Right kidney (tissue), 9 donors: ENCODE measurements at places on chromosomes 3 and 15.

DNA sequence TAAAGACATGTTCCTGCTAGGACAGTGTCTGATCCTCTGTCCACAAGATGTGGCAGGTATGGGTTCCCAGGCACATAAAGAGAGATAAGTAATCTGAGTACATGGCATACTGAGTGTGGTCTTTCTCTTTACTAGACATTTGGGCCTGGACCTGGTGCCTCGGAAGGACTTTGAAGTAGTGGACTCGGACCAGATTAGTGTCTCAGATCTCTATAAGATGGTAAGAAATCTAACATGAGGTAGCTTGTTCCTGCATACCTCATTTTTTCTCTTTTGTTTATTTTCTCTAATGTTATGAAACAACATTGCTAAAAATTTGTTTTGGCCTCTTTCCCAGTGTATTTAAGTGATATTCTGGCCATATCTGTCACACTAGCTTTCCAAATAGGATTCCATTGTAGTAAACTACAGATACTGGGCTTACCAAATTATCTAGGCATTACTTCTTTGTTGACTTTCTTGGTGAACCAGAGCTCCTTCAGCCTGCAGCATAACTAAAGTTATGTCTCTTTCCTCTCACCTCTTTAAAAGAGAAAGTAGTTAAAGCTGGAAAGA lies 309.8 kb upstream of the MANF start:
- no peak for DNase-seq

DNA sequence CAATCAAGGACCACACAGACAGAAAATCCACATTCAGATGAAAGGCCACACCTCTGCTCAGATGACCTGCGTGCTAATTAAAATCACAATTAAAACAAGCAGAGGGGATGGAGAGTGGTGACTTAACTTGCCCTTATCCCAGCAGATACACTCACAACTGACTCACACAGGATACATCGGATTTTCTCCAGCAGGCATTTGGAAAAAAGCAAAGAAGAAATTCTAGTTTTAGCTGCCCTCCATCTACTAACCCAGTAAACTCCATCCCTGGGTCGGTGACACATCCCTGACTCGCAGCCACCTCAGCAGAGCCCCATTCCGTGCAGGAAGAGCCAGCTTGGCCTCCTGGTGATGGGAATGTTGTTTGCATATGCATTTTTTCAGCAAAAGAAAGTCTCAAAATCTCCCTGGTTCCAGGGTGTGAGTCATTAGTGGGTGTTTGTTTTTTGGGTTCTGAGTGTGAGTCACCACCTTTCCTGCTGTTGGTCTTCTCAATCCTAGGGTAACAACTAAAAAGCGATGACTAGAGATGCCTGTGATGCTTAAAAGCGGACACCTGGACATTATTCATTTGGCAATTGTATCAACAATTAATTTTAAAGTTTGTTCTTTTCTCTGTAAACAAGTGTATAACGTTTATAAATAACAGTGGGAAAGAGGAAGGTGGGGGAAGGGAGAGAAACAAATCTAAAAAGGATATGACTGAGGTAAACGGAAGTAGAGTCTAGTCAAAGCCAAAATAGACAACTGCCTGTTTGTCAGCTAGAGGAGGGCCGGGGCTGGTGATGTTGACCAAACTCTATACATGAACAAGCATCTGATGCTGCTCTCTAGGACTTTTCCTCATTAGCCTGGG lies 49.8 kb upstream of the SLC4A7 start:
- DNase-seq = no peak

DNA sequence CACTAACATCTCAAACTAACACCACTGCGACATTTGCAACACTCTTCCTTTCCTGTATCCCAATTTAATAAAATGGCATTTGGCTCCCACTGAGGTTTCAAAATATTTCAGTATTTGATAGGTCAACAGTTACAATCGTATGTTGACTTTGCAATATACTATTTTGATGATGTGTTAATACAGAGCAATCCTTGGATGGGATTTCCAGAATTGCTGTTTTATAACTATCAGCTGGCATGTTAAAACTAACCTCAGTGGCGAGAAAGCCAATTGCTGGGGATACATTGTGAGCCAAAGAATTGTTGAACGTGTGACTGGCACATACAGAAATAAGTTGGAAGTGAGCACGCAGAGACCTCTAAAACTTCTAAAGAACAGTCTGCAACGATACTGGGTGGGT lies 226.1 kb upstream of the LYSMD4 start:
- DNase-seq = no peak

DNA sequence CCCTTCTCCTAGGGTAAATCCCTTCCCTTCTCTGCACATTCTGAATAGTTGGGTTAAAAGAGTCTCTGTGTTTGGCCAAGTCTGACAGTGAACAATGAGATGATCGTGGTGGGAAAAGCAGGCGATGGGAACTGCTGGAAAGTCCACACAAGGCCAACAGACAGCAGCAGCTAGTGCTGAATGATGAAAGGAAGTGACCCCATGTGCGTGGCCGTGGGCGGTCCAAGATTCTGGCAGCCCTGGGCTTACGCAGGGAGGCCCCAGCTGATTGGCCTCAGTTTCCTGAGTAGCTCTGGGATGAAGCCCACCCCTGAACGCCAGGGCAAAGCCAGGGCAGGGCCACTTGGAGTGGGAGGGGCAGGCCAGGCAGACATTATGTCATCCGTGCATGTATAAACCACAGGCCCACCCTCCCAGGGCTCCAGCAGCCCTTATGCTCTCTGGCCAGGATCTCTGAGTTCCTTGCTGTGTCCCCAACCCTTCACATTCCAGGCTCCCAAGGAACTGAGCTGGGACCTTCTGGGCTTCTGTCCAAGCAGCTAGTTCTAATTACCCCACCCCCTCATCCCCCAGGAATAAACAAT lies 57.8 kb downstream of the CDC25A start:
- peak; percentile 68 for DNase-seq

DNA sequence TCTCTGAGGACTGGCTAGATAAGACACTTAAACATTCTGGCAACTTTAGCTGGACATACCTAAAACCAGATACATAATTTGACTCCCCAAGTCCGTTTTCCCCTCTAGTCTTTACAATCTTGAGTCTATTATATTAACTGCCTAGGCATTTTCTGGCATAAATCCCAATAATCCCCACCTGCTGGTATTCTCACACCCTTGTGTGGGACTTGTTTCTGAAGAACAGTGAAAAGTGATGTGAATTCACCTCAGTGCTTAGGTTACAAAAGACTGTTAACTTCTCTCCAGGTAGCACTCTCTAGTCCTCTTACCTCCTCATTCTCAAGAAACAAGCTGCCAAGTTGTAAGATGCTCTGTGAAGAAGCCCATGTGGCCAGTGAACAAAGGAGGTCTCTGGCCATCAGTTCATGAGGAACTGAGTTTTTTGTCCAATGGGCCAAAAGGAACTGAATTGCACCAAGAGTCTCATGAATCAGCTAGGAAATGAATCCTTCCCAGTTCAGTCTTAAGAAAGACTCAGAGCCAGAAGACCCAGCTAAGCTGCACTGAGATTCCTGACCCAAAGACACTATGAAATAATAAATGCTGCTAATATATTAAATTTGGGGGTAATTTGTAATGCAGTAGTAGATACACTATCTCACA lies 4.1 kb downstream of the OSBPL11 start:
- DNase-seq = no peak

- DNase-seq = no peak
Measured at GRCh38 chr15:64284042-64284441, 71.9 kb downstream of the CSNK1G1 start.

DNA sequence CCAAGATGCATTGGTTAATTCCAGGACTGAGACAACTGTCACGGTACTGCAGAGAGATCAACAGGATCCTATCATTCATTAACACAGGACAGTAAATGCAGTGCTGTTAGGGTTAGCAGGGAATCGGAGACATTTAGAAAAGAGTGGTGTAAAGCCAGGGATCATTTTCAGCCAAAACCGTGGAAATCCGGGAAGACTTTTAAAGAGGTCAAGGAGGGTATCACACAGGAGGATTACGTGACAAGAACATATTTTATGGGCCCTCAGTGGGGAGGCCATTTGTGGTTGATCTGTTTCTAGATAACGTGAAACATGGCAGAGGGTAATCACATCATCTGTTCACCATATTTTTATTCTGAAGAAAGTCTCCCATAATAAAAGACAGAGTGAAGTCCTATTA lies 216.1 kb downstream of the PTPRG start:
- no peak for DNase-seq
